ENCODE measurements at places on chromosomes 7 and 10.

DNA sequence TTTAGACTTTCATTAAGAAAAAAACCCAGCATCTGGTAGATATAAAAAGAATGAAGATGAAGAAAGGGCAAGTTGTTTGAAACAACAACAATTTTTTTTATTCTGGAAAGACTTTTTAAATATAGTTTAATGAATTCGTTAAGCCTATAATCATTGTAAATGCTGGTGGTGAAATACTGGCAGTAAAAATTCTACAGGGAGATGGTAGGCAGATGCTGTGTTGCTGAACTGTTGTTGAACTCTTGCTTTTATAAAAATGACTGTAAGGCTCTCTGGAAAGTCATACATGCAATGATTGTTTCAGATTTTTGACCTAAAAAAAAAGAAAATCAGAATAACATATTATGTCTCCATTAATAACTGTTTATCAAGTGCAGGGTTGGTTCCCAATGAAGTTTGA is 39.0 kb downstream of the SCIN start:
- no peak for DNase-seq

DNA sequence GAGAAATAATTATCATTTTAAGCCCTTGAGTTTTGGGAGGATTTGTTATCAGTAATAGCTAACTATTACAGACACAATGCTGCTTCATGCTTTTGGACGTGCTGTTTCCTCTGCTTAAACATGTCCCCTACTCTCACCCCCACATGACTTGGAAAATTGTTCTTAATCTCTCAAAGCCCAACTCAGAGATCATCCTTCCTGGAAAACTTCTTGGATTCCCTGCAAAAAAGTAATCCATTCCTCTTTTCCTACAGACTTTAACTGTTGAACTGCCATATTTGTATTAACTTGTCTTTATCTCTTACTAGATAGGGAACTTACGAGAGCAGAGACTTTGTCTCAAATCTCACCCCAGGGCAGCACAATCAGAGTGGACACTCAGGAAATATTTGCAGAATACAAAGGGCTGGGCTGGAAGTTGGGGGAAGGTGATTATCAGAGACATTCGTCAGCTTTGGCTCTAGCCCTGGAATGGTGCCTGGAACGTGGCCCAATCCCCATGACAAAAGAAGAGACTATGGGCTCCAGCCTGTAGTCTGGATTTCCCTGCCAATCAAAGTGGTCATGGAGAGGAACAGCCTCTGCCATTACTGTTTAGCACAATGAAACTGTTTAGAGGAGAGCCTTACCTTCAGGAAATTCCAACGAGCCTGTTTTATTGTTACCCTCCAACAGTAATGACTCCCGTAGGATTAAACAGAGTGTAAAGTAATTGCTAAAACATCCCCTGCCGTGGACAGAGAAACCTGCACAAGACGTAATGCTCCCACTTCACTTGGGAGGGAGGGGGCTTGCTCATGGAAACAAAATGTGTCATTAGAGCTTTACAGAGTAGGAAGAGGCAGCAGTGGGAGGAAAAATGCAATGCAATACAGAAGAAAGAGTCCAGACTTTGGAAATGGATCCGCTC is 140.4 kb upstream of the AUTS2 start:
- DNase-seq, result no peak

DNA sequence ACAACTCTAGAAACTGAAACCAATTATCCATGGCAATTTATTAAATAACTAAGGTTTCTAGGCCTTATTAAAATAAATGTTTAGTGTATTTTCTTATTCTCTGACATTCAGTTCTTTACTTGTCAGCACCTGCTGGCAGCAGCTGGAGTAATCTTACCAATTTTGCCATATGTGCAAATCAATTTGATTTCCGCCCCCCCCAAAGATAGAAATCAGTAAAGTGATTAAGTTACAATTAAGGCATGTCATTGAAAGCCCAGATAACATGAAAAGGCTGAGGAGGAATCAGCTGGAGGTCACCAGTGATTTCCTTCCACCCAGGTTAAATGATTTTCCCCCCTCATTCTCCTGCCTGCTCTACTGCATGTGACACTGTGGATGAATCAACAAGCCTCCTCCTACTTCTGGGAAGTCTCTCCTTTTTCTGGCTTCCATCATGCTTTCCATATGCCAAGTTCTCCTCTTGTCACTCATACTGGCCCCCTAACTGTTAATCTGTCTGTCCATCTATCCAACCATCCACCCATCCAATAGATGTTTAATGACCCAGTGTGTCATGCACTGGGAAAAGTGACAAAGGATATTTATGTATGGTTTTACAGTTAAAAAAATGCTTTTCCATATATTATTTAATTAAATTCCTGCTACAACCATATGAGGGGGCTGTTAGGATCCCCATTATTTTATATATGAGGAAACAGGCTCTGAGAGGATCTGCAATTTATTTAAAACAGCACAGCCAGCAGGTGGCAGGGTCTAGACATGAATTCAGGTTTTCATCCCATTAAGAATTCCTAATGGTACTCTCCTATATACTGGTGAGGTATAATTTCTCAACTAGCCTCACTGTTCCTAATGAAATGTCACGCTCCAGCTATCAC is 116.5 kb downstream of the ATXN7L1 start:
- peak; percentile 69 for DNase-seq

DNA sequence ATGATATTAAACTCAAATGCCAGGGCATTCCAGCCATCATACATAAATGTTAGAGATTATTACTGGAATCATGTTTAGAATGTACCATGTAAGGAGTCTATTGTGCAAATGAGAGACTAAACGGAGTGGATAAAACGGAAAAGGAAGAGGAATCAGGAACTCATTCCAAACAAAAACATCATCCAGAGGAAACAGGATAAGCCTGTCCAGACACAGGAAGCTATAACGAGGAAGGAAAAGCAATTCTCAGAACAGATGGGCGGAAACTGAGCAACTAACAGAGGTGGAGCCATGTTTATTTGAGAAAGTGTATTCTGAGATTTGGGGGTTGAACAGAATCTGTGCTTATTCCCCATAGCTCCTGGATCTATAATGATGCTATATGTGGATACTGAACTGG is 52.3 kb upstream of the TRIM24 start:
- no peak for DNase-seq

All from suppressor macrophage treated with lipopolysaccharide for 1 hour (primary cell).